LHCN-M2 (cell line): ENCODE measurements at places on chromosomes 5 and 9. TPM values are rescaled to one million over a fixed set of nuclear protein-coding genes. Genes with fewer than 3 reads are reported as not detected.

DNA sequence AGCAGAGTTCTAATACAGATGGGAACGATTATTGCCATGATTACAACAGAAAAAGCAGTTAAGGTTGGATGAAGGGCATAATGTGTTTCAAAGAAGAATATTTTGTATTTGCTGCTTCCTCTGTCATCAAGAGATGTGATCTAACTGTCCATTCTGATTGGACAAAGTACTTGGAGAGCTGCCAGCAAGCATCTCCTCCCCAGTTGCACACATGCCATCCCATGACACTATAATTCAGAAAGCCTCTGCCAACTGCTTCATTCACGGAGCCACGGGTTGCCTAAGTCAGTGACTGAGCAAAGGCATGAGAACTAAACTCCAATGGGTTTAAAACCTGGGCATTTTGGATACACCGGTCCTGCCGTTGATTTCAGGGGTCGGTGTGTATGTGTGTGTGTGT is 253.8 kb downstream of the CRB2 start:
- DNase-seq = peak; percentile 39

DNA sequence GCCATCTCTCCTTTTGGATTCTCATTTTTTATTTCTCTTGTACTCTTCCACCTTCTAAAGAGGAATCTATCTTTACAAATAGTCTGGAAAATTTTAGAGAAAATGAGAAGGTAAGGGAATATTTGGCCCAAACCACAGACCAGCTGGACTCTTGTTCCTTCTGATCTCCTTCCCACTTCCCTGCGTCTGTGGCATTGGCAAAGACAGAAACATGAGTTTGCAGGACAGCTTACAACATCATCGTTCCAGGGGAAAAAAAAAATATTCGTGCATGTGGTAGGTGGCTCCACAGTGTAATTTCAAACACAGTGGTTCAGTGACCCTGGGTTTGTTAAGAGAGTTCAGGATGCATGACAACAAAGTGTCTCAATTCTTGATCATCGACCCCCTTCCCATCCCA is 755.0 kb downstream of the DNAH5 start:
- DNase-seq = no peak

DNA sequence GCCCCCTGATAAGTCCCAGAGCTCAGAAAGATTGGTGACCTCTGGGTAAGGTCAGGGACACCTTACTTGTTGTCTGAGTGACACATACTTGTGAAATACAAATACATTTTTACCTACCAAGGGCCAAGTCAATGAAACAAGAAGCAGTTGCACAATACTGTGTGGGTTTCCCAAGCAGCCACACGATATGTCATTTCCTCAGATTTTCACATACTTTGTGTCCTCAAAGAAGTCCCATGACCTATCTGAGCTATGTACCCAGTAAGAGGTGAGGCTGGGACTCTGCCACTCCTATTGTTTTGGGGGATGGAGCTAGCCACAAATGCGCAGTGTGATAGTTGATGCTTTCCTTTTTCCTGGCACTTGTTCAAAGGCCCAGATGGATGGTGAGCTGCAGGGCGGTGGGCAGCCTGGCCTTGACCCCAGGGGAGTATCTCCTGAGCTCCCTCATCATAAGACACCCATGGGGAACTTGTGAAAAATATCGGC is 4.8 kb upstream of the SLC25A51 start:
- DNase-seq = peak; percentile 55

DNA sequence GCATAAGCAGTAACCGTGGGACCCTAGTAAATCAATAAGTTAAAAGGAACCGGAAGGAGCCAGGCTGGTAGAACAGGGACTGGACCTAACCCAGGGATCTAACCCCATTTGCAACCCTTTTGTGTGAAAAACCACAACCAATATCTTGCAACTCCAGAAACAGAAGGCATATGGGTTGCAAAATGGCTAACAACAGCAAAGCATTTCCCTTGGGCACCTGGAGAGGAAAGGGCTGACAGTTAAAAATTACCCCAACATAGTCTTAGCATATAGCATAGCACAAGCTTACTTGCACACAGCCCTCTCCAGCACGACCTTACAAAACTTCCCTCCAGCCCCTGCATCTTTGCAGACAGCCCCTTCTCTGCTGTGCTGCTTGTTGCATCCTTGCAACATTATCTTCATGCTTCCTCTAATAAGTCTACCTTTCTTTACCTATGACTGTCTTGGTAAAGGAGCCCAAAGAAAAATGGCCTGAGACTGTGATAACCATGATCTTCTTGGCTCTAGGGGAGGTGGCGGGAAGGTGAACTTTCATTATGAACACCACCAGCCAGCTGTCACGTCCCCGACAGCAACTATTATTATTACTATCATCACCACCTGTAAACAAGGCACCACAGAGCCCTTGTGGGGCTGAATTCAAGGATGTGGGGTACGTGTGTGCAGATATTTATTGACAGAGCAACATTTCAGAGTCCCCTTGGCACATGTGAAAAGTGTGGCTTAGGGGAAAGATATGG is 49.8 kb downstream of the PRRC1 start:
- DNase-seq = no peak

DNA sequence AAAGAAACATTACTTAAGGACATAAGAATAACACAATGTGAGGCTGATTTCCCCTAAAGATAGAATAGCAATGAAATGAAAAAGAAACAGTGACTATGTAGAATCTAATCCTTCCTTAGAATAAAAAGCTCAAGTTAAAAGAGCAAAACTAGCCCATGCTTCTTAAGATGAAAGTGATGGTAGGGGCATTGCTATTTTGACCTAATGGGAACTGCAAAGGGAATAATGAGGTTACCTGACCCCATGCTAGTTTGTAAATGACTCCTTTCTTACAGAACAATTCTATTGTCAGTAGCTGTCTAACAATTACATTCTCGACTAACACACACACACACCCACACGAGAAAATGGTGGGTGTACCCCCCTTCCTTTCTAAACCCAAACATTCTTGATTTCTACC is 575.8 kb downstream of the CSNK1G3 start:
- no peak for DNase-seq

GRCh38 chr9:110566156-110566555 is 13.4 kb downstream of the SVEP1 start:
- DNase-seq = no peak

DNA sequence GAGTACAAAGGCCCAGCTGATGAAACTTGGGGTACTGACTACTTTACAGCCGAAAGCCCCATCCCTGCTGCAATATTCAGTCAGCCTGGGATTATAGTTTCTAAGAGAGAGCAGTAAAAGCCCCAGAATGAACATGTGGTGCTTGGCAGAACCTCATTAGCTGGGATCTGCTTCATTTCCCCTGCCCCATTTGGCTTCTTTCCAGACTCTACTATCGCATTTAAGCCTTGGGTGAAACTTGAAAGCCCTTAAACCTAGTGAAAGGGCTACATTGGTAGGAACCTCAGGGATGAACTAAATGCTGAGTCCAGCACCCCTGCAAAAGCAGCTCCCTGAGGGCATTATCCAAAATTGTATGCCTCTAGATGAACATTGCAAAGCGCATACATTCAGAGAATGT is 631.1 kb downstream of the ACTL7B start:
- DNase-seq = no peak

GRCh38 chr5:148626081-148626613 is 28.2 kb downstream of the HTR4 start:
- no peak for DNase-seq

GRCh38 chr5:125582352-125582751 is 835.9 kb upstream of the ZNF608 start:
- DNase-seq = no peak

DNA sequence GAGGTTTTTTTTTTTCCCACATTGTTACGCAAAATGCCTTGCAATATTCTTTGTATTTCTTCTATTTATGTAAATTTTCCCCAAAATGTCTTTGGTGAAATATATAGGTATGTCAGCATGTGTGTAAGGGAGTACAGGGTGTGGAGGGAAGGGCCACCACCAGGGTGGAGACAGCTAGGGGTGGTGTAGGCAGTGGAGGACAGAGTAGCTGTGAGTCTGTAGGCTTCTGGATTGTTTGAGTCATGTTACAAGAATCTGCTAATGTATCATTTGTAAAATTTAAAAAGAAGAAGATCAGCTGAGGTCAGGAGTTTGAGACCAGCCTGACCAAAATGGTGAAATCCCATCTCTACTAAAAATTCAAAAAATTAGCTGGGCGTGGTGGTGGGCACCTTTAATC is 175.5 kb downstream of the NXNL2 start:
- no peak for DNase-seq

- no peak for DNase-seq
These were observed 665.1 kb downstream of the CDH18 start for GRCh38 chr5:19322716-19323485.

DNA sequence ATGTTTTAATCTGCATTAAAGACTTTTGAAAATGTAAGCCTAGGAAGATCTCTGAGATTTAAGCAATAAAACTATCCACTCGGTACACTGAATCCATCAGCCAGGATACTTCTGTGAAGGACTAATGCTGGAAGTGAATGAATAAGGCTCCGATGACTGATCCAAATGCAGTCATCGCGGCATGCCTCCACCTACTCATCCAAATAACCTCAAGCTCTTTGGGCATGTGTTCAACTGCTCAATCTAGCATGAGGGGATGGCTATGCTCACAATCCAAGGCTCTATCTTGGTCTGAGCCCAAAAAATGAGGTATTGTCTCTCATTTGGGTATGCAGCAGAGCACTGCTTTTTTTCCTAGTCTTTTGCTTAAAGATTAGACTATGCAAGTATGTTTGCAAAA is 19.2 kb downstream of the MARCHF3 start:
- peak; percentile 91 for DNase-seq

GRCh38 chr5:6059137-6059800 is 319.1 kb downstream of the MED10 start:
- DNase-seq = no peak

GRCh38 chr5:31392061-31392460 is 139.8 kb downstream of the DROSHA start:
- DNase-seq = no peak

- peak; percentile 46 for DNase-seq
These were observed 184.1 kb downstream of the MARCHF11 start for GRCh38 chr5:15995341-15996052.

DNA sequence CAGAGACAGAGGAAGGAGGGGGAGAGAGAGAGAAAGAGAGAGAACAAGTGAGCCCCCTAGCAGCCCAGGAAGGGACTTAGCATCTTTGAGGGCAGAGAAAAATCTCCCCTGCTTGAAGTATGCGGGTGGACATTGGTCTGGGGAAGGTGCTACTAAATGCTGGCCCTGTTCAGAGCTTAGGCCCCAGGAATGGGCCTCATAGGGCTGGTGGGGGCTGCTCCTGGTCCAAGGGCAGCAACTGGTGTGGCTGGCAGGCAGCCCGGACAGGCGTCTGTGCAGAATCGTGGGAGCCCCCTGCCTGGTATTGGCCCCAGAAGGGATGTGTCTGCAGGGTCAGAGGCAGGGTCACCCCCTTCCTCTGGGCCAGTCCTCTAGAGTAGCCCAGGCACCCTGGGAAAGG is 47.8 kb upstream of the SUSD3 start:
- DNase-seq = no peak

GRCh38 chr9:77647267-77648233 is 572 bp downstream of the GNA14 start:
- no peak for DNase-seq

- no peak for DNase-seq
These were observed 65.5 kb upstream of the SAP30L start for GRCh38 chr5:154380263-154380662.

DNA sequence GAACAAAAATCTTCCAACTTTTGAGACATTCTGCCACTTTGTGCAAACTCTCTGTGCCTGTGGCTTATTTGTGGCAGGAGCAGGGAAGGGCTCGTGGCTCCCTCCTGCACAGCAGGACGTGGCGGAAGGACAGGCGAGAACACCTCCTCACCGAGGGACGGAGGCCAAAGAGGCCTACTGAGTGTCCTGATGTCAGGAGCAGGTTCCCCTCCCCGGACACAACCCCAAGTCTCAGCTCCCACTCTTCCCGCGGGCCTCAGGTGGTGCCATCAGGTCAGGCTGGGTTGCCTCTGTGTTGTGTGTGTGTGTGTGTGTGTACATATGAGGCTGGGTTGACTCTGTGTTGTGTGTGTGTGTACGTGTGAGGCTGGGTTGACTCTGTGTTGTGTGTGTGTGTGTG is 136.8 kb upstream of the LPCAT1 start:
- no peak for DNase-seq

DNA sequence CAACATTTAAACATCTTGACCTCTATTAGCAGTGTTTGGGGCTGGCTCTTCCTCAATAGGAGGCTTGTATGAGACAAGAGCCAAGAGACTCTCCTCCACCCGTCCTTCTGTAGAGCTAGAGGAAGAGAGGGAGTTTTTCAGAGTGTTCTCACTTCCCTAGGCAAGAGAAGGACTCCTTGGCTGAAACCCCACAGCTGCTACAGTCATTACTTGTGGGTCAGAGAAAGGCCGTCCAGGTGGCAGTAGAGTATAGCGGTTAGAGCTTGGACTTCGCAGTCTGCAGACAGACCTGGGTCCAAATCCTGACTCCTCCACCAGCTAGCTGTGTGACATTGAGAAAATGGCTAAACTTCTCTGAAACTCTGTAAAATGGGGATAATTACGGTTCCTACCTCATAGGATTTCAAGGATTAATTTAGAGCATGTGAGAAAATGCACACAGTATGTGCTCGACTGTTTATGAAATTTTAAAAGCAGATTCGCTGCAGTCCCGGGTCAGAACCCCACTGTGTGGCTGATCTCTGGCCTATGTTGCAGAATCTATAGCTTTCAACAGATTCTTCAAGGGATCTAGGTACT is 80.8 kb upstream of the ARAP3 start:
- no peak for DNase-seq

GRCh38 chr9:130981756-130982137 is 27.2 kb upstream of the LAMC3 start:
- no peak for DNase-seq

GRCh38 chr9:86946201-86947145 is 833 bp downstream of the GAS1 start:
- DNase-seq = peak; percentile 72

DNA sequence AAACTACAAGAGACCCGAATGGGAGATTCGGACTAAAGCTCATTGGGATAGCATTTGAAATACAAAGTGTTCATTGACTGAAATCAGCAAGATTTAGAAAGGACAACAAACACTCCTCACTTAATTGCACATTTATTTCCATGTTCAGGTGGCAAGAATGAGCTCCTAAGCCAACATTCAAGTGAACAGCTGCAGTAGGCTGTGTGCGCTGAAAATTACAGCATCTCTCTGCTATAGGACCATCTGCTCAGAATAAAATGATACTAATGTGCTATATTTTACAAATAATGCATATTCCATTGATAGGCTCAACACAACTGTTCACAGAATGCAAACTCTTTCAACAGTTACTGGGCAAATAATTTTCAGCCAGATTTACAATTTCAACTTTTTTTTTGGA is 61.8 kb downstream of the ELAVL2 start:
- no peak for DNase-seq

- DNase-seq = peak; percentile 24
These were observed 29.8 kb upstream of the SMC5 start for GRCh38 chr9:70229026-70229425.

- DNase-seq = no peak
These were observed 9.3 kb downstream of the NAIF1 start for GRCh38 chr9:128057724-128058409.

The ARL14EPL gene
- 0.40 TPM in 1 of 2 replicates, not detected in the other for total RNA-seq

The UBE2B gene
- total RNA-seq = 7.2 and 13.2 TPM in 2 replicates

The PTBP3 gene
- total RNA-seq = 31.7 and 35.7 TPM in 2 replicates

The PKD2L2 gene
- total RNA-seq = not detected in 2 replicates

The PDE4D gene
- total RNA-seq = 26.8 and 33.9 TPM in 2 replicates

The CRHBP gene
- total RNA-seq = 0.13 TPM in 1 of 2 replicates, not detected in the other

The PCDHA5 gene
- not detected in 2 replicates for total RNA-seq

The SPATA31A1 gene
- not detected in 2 replicates for total RNA-seq

The PTPRD gene
- total RNA-seq = not detected in 2 replicates

The BHMT2 gene
- 0.45 and 0.63 TPM in 2 replicates for total RNA-seq

The ADAMTS12 gene
- total RNA-seq = 8.2 and 11.6 TPM in 2 replicates

The HAVCR2 gene
- 0.06 and 0.17 TPM in 2 replicates for total RNA-seq

The SPAAR gene
- 0.17 and 0.38 TPM in 2 replicates for total RNA-seq

The ENG gene
- 47.5 and 48.3 TPM in 2 replicates for total RNA-seq

The AIF1L gene
- 0.06 TPM in 1 of 2 replicates, not detected in the other for total RNA-seq

The ISCA1 gene
- total RNA-seq = 39.2 and 41.2 TPM in 2 replicates
